GOT3 (cell line): ENCODE measurements at places on chromosomes 2 and 18.

DNA sequence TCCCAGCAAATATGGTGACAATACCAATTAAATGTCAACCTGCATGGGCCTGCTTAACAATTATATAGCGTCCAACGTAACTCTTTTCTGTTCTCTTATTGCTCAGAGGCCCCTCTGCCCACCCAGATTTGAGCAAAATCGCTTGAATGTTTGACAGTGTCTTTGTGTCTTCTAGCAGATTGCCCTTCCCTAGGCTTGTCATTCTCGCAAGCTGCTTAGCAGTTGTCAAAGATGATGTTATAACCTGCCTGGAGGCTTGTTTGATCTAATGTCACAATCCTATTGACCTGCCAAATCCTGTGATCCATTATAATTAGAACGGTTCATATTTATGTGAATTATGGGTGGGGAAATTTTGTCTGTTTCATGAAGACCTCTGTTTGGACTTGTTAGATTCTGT lies 108.8 kb downstream of the FARSB start:
- DNase-seq, result no peak

- DNase-seq, result no peak
Measured at GRCh38 chr18:32610176-32610575, 139.5 kb upstream of the GAREM1 start.

GRCh38 chr2:37877457-37878315 lies 47.4 kb upstream of the RMDN2 start:
- no peak for DNase-seq

GRCh38 chr2:16613539-16614011 lies 52.1 kb downstream of the CYRIA start:
- DNase-seq, result no peak

- DNase-seq, result no peak
Measured at GRCh38 chr2:17821535-17822444, 5.5 kb downstream of the MSGN1 start.
